ENCODE measurements at places on chromosomes 12 and 14. TPM values are rescaled to one million over a fixed set of nuclear protein-coding genes. Genes with fewer than 3 reads are reported as not detected.

Gene CACNA2D4
- not detected for total RNA-seq

Gene TSPAN19
- not detected for total RNA-seq

Gene SLC7A7
- total RNA-seq = 13.9 TPM

Gene HVCN1
- 1.6 TPM for total RNA-seq
